ENCODE measurements at places on chromosomes 16 and 17.

DNA sequence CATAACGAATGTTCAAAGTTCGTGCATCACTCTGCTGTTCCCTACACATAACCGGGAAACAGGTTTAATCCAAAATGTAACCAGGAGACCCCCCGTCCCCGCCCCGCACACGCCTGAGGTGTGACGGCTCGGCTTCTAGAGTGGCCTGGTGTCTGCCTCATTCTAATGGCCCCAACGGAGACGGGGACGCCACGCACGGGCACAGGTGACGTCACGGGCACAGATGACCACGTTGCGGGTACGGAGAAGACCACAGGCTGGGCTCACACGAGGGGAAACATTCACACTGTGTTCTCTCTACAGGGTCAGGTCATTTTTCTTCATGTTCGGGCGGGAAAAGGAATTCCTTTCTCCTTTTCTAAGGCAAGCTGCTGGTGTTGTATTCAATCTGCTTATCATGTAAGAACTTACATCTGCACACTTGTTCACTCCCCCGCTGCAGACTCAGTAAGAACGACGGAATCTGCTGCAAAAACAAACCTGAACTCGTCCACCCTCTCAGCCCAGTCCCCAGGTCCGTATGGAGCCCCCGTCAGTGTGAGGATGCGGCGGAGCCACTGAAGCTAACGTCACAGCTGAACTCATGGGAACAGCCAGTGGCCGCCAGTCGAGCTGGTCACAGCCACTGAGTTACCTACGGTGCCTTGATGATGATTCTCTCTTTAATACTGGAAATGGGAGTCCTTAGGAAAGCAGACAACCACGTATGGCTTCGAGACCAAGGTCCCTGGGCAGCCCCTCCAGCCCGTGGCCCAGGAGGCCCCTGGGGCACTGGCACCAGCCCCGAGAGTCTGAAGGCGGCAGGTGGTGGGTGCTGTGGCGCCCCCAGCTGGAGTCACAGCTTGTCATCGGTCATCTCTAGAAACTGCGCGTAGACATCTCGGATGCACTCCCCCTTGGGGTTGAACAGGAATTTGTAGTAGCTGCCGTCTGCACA lies 32.9 kb downstream of the WDR45B start:
- DNase-seq: no peak

- DNase-seq: no peak
Measured at GRCh38 chr17:21213638-21214014, 335 bp downstream of the TMEM11 start.

- DNase-seq: no peak
Measured at GRCh38 chr17:40659911-40660310, 5.1 kb downstream of the KRT222 start.

DNA sequence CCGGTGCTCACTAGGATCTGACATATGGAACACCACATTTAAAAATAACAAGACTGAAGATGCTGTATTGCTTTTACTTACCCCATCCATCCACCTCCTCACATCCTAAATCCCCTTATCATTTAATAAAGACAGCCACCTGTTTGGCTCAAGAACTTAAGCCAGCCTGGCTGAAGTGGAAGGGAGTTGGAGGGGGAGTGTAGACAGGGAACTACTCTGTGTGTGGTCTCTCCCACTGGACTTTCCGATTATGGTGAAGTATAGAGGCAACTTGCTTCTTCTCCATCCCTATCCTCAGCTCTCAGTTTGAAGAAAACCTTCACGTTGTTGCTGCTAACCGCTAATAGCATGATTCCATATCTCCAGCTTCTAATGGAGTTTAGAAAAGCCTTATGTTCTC lies 313.4 kb downstream of the CDH11 start:
- no peak for DNase-seq

DNA sequence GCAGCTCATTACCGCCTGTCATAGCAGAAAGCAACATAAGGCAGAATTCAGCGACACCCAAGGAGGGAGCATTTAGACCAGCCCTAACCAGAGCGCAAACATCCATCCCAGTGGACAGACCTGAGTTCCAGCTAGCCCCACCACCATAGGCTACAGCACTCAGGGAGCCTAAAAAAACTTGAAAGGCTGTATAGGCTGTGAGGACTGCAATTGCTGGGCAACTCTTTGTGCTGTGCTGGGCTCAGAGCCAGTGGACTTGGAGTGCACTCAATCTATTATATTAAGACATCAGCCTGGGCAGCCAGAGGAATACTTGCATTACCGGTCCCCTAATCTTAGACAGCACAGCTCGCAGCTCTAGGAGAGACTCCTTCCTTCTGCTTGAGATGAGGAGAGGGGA lies 207.3 kb downstream of the KIF2B start:
- DNase-seq: no peak

DNA sequence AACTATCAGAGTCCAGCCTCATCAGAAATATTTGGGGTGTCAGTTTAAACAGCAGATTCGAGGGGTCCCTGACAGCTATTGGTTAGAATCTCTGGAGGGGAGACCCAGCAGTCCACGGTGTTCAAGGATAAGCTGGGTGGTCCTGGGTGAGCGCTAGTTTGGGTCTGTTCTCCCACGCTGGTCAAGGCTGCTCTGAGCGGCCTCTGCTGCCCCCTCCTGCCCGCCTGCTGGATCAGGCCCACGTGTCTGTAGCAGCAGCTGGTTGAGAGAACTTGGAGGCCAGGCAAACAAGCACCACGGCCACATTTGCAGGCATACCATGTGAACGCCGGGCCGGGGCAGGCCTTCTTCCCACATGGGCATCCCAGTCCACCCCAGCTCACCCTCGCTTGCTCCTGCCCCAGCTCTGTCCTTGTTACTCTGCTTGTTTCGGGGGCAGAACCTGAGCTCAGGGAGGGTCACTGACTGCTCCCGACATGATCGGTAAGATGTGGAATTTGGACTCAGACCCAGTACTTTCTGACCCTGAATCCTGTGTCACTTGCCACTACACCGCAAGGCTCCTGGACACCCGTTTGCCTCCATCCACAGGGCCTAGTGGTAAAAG lies 7.4 kb downstream of the FOXF1 start:
- no peak for DNase-seq

DNA sequence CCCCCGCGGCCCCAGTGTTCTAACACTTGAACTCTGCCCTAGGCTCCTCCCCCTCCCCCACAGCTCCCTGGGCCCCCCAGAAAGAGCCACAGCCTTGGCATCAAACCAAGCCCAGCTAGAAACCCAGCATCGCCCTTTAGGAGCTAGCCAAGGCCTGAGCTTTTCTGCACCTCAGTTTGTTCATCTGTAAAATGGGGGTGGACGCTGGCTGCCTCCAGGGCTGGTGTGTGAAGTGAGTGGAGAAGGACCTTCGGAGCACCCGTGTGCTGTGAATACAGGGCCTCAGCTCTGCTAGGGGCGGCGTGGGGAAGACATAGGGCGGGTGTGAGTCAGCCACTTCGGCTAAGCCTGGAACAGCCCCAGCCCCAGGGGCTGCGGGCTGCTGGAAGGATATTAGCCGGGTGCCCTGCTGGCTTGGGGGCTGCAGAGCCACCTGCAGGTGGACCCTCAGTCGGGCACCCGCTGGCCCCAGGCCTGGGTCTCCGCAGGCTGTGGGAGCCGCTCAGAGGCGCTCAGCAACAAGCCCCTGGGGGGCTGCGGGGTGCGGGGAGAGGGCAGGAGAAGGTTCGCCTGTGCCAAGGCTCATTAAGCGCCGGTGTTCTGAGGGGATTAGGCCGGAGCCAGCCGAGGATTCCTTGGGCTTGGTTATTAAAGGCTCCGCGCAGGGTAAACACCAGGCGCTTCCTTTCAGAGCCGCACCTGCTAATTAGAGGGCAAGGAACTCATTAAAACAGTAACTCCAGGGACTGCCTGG lies 217.0 kb upstream of the CIBAR2 start:
- no peak for DNase-seq

DNA sequence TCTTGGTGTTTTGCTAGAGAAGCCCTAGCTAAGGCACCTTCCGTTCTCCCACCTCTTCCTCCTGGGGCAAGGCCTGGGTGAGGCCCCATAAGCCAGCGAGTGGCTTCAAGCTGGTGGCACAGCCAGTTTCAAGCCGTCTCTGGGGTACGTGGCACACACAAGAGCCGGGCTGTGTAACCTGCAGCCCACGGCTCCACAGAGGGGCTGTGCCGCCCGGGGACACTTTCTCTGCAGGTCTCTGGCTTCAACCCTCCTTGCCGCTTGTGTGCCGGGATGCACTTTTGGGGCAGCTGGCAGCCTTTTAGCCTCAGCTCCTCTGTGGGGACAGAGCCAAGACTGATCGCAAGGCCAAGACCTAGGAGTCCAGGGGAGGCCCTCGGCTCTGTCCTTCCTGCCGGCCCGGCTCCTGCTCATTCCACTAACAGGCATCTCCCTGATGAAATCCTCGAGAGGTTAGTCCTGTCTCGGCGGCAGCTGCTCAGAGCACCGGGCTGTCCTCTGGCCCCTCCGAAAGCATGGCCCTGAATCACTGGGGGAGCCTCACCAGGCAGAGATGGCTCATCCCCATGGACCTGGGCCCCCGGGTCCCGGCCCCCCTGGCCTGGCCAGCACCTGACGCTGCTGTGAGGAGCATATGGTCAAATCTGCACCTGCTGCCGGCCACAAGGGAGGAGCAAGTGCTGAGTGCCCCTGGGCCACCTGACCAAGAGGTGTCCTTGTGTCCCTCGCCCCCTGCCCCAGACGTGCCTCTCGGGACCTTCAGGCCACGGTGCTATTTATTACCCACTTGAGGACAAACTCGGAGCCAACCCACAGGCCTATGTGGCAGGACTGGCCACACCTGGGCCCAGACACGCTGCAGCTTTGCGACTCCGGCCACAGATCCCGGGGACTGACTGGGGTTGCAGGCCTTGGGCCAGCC lies 98.5 kb downstream of the METRNL start:
- DNase-seq: no peak

DNA sequence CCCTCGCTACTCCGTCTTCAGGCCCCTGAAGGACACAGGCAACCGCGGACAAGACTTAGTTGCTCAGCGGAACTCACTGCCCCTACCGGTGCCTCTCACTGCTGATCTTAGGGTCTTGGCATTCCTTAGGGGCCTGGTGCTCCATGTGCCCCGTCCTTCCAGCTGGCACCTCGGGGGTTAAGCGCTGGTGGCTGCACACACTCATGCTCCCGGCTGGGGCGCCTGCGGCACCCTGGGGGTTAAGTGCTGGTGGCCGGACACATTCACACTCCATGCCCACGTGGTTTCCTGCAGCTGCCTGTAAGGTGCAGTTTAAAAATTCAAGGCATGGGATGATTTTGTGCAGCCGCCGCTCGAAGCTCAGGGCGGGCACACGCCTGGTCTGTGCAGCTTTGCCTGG lies 45.1 kb downstream of the BAIAP2 start:
- no peak for DNase-seq

- DNase-seq: peak; percentile 55
Measured at GRCh38 chr17:34420254-34420766, 57.3 kb upstream of the CCL1 start.

DNA sequence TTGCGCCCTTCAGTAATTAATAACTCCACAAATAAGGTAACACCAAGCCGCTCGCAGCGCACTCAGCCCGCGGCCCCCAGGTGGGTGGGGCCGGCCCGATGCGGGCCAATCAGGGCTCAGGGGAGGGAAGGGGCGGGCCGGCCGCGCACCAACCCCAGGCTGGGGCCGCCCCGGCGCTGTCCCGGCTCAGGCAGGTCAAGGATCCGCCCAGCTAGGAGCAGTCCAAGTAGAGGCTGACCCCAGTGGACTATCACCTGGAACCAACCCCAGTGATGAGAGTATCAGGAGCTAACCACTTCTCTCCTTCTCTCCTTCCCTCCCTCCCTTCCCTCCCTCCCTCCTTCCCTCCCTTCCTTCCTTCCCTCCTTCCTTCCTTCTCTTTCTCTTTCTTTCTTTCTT lies 110.8 kb downstream of the C16orf78 start:
- DNase-seq: peak; percentile 30

- no peak for DNase-seq
Measured at GRCh38 chr17:39836117-39836516, 28.0 kb downstream of the IKZF3 start.

DNA sequence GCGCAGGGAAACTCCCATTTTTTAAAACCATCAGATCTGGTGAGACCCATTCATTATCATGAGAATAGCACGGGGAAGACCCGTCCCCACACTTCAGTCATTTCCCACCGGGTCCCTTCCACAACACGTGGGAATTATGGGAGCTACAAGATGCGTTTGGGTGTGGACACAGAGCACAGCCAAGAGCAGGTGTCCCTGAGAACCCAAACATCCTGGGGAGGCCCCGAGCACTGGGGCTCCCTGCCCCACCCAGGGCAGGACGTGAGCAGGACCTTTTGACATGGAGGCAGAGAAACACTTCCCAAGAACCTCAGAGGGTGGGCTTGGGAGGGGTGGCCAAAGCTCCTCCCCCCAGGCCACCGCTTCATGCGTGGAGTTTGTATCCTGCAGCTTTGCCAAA lies 89.9 kb upstream of the DNAH17 start:
- no peak for DNase-seq

GRCh38 chr16:87586201-87586782 lies 16.0 kb upstream of the JPH3 start:
- no peak for DNase-seq

- no peak for DNase-seq
Measured at GRCh38 chr16:82183004-82183397, 13.0 kb upstream of the MPHOSPH6 start.

GRCh38 chr16:11147754-11148444 lies 108.1 kb downstream of the SOCS1 start:
- no peak for DNase-seq

DNA sequence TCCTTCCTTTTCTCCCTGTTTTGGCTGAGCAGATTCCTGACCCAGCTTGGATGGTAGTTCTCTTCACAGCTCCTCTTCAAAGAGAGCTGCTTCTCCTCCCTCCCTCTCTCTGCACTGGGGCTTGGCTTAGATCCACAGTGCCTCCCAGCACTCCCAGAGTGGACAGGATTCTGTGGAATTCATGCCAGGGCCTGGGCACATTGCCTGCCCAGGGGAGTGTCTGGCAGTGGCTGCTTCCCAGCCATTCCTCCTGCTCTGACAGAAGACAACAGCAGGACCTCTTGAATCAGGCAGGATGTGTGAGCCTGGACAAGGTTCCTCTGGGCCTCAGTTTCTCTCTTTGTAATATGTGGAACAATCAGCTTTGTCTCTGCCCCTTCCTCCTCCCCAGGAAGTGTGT lies 4.5 kb upstream of the MMP28 start:
- DNase-seq: no peak

- DNase-seq: no peak
Measured at GRCh38 chr17:27315322-27315721, 21.4 kb downstream of the WSB1 start.

DNA sequence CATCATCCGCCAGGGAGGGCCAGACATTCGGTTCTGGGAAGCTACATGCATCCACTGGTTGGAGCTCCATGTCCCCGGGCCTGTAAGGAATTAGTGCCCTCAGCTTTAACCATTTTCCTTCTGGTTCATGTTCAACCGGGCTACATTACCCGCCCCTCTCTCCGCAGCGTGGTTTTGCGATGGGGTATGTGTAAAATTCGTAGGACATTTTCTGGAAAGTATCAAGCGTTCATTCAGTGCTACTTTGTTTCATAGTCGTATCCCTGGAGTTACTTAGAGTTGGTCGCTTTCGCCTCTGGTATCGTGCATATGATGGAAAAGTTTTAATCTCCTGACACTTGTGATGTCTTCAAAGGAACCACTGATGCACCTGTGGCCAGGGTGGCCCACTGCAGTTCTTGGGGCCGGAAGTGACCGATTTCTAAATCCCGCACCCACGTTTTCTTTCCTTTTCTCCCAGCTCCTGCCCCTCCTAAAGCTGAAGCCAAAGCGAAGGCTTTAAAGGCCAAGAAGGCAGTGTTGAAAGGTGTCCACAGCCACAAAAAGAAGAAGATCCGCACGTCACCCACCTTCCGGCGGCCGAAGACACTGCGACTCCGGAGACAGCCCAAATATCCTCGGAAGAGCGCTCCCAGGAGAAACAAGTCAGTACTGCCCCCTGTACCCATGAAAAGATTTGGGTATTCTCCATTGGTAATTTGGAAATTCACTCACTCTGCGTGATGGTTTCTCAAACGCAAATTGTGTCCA lies 637 bp downstream of the RPL23A start:
- DNase-seq: no peak

Measured in activated naive CD8-positive, alpha-beta T cell treated with anti-CD3 and anti-CD28 coated beads, Interleukin-2, amount 10 ng/mL, durations not matched to agents 7 days and 5 days (primary cell).